ENCODE measurements at places on chromosomes 16 and 17. TPM values are rescaled to one million over a fixed set of nuclear protein-coding genes. Genes with fewer than 3 reads are reported as not detected.

The PHOSPHO1 gene
- total RNA-seq, result 0.94 TPM

The TRIM65 gene
- total RNA-seq, result 12.2 TPM

The ICAM2 gene
- total RNA-seq, result 6.6 TPM

The HBA2 gene
- 363 TPM for total RNA-seq
